Mesothelial cell of epicardium (in vitro differentiated cells): ENCODE measurements at places on chromosomes 11 and 22. TPM values are rescaled to one million over a fixed set of nuclear protein-coding genes. Genes with fewer than 3 reads are reported as not detected.

- no peak for DNase-seq
Observed at GRCh38 chr11:134449713-134450112, 37.7 kb upstream of the B3GAT1 start.

DNA sequence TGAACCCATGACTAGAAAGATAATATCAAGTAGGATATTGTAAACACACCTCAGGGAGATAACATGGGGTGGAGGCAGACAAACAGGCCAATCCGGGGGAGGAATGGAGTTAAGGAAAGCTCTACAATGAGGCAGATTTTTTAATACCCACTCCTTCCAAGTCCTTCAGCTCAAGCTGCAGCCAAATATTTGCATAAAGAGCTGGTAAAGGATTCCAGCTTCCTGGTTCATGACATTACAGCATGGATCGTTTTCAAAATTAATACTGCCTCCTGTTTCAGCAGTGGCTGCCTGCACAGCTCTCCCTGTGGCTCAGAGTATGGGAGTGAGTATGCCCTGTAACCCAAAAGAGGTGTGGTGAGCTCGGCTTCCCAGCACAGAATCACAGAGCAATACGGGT, 5.1 kb downstream of the POU2AF3 start:
- DNase-seq = no peak

DNA sequence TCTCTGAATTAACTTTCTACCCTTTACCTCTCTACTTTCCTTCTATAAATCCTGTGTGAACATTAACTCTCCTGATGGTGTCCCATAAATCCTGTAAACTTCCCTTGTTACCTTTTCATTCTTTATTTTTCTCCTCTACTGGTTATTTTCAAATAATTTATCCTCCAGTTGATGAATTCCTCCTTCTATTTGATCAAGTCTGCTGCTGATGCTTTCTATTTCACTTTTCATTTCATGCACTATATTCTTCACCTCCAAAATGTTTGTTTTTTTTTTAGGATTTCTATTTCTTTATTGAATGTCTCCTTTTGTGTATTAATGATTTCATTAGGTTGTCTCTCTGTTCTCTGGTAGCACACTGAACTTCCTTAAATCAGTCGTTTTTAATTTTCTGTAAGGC, 68.6 kb downstream of the KCNQ1OT1 start:
- no peak for DNase-seq

GRCh38 chr22:38802671-38803121, 8.8 kb upstream of the DNAL4 start:
- DNase-seq = no peak

DNA sequence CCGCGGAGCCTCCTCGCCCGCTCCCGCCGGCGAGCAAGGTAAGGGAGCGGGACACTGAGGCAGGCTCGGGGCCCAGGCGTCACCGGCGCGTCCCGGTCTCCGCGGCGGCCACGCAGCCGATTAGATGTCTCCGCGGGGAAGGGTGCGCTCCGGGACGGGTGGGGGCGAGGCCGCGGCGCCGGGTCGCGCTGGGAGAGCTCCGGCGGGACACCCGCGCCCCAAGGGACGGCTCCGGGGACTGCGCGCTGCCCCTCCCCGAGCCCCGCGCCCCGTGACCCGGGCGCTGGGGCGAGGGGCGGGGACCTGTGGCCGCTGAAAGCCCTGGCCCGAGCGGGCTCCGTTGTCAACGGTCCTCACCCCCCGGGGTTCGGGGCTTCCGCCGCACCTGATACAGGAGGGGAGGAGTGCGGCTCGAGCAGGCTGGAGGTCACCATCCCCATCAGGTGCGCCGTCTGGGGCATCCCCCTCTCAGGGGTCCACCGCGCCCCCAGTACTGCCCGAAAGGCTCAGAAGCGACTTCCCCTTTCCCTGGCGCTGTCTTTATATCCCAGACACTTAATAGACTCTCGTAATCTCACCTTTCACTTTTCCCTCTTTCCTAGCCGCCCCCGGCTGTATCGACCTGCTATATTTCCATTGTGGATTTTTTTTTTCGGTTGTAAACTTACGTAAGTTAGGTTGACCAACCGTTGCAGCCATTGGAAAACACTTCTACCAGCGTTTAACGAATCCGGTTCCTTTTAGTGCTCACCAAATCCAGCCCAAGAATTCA, 573 bp downstream of the PPFIA1 start:
- peak; percentile 38 for DNase-seq

DNA sequence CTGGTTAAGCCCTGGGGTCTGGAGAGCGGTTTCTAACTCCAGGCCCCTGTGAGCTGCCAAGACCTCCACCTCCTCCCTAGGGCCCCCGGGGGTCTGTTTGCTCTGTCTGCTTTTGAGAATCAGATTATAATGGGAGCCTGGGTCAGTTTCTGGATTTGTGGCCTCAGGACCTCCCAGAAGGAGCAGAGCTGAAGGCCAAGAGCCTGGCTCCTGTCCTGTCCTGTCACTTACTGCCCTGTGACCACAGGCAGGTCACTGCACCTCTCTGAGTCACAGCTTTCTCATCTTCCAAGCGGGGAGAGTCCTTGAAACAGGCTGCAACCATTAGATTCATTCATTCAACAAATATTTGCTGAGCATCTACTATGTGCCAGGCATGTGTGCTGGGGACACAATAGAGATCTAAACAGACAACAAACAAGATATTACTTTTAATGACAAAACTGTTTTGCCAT, 87.3 kb upstream of the FGF3 start:
- DNase-seq = no peak

DNA sequence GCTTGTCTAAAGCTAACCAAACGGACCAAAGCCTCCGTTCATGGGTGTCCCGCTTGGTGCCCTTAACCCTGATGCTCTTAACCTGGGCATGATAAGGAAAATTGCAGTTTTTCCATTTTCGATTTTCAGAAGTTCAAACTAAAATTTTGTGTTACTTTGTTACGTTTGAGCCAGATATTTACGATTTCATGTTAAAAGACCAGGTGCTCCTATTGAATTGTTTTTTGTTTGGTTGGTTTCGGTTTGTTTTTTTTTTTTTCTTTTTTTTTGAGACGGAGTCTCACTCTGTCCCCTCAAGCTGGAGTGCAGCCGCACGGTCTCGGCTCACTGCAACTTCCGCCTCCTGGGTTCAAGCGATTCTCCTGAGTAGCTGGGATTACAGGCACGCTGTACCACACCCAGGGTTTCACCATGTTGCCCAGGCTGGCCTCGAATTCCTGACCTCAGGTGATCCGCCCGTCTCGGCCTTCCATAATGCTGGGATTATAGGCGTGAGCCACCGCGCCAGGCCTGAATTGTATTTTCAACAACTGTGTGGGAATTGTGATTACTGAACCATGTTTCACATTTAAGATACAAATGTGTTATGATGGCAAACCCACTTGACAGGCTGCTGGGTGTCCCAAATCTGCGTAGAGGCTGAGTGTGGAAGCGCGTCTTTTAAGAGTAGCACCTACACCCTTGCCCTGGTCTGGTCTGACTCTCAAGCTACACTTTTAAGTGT, 864 bp upstream of the USP28 start:
- DNase-seq = no peak

DNA sequence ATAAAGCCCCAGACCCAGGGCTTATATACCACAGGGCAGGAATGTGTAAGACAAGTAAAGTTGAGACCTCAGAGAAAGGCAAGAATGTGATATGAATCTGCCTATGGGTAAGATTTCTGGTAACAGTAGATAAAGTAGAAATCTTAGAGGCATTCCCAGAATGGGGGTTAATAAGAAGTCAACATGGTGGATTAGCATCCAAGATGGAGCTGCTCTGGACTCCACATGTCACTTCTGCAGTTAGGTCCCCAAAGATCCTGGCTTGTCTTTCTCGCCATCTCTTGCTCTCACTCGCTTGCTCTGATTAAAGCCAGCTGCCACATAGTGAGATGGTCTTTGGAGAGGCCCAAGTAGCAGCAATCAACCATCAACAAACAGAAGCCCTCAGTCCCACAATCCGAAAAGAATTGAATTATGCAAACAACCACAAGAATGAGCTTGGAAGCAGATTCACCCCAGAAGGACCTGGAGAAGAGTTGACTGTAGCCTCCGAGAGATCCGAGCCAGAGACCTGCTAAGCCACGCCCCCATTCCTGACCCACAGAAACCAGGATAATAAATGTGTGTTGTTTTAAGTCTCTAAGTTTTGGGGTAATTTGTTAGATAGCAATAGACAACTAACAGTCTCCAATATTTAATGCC, 5.4 kb upstream of the C11orf86 start:
- DNase-seq = no peak

DNA sequence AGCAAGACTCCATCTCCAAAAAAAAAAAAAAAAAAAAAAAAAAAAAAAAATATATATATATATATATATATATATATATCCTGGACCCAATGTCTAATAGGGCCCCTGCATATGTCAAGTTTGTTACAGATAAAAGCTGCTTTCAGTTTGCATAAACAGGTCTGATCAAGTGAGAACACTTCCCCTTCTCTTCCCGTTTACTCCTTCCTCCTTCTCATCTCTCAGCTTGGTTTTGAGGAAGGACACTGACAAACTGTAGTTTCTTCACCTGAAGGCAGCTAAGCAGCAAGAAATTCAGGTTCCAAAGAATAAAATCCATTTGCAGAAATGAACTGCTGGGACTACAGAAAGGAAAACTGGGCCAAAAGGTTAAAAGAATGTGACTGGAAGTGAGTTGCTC, 11.7 kb downstream of the THOC5 start:
- no peak for DNase-seq

DNA sequence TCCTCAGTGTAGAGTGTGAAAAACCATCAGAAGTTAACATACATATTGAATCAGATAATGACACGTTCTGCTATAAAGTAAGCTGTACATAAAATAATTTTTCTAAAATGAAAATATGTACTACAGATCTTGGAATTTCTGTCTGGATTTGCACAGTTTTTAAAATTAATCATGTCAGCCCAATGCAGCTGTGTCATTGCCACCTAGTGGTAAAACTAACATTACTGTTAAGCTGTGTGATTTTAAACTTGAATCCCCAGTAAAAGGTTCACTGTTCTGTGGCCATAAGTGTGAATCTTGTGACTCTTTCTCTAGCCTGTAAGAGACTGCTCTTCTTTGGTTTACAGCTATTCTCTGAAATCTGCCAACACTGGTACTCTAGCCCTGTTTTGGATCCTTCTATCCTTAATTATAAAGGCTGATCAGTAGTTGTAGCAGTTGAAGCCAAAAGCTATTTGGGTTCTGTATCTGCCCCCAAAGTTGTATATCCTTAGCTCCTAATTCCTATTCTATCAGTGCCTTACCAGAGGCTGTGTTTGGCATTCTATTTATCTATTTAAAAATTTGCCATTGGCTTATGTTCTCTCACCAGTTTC, 4.0 kb downstream of the JRKL start:
- DNase-seq = no peak

GRCh38 chr11:119918347-119918746, 189.3 kb upstream of the NECTIN1 start:
- no peak for DNase-seq

DNA sequence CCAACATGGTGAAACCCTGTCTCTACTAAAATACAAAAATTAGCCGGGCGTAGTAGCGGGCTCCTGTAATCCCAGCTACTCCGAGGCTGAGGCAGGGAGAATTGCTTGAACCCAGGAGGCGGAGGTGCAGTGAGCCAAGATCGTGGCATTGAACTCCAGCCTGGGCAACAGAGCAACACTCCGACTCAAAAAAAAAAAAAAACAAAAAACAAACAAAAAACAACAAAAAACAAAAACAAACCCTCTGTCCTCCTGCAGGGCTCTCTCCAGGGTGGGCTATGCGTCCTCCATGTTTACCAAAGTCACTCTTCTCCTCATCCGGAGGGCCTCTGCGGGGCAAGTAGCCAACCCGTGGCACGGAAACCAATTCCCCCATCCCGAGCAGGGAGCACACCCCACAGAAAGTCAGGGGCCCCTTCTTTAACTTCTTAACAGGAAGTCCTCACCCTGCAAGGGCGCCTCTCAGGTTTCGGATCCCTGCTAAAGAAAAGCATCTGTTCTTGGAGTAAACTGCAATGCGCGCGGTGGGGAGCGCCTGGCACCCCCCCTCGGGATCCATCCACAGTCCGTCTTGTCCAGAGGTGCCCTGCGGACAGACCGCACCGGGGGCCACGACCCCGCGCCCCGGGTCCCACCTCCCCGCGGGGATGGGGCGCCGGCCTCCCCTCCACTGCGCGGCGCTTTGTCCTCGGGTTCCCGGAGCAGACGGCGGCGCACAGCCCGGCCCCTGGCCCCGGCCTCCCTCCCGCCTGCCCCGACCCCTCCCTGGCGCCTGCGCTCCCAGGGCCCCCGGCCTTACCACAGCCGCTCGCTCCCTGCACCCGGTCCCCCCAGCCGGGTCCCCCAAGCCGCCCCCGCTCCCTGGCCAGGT, 712 bp downstream of the CERK start:
- peak; percentile 27 for DNase-seq

- DNase-seq = no peak
Observed at GRCh38 chr11:102604875-102605274, 20.3 kb downstream of the MMP20 start.

DNA sequence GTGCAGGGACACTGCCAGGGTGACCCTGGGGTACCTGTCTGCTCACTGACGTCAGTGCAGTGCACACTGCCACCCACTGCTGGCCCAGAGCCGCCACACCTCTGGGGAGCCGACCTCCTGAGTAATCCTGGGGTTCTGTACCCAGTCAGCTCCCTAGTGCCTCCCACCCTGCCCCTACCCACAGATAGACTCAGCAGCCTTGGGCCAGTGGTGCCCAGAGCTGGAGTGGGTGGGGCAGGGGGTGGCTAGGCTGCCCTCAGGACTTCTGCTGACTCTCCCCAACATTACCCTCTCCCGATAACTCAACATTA, 5.8 kb downstream of the NRXN2 start:
- no peak for DNase-seq

- no peak for DNase-seq
Observed at GRCh38 chr11:71364176-71364671, 84.0 kb downstream of the DHCR7 start.

- no peak for DNase-seq
Observed at GRCh38 chr11:110598725-110599124, 113.5 kb downstream of the ARHGAP20 start.

DNA sequence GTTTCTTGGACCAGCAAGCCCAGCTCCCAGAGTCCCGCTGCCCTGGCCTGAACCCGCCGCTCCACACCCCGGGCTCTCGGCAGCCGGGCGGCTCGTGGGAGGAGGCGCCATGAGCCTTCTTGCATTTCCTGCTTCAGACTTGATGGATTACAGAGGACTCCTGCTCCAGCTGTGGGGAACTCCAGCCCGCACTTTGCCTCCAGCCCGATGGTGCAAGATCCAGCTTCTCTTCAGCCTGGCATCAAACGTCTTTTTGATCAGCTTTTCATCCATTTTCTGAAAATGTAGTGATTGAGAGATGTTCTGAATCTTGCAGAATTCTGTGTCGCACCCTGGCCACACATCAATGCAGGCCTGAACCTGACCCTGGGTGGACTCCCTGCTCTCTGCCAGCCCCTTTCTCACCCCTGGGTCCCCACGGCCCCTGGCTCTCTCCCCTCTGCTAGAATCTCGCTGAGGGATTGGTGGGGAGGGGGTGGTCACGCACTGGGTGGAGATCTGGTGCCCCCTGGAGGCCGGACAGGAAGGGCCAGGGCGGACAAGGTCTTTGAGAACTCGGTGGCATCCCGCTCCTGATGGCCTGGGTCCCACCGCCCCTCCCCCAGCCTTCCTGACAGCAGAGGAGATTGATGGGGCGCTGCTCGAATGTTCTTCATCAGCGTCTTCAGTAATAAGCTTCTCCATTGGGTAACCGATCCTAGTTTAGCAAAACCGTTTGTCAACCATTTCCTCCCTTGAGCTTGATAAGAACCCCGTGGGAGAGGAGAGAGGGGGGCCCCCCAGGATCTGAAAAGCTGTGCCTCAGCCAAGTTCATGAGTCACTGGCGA, 12.1 kb upstream of the NFAM1 start:
- peak; percentile 88 for DNase-seq

Gene MPZL2
- total RNA-seq = 32.3 to 36.9 TPM (median 32.8 TPM) in 3 replicates

Gene OR4D10
- not detected in 3 replicates for total RNA-seq

Gene H19
- 13,899 to 14,658 TPM (median 14,601 TPM) in 3 replicates for total RNA-seq

Gene MPEG1
- total RNA-seq = not detected in 3 replicates
